ENCODE measurements at places on chromosomes 2 and 18.

DNA sequence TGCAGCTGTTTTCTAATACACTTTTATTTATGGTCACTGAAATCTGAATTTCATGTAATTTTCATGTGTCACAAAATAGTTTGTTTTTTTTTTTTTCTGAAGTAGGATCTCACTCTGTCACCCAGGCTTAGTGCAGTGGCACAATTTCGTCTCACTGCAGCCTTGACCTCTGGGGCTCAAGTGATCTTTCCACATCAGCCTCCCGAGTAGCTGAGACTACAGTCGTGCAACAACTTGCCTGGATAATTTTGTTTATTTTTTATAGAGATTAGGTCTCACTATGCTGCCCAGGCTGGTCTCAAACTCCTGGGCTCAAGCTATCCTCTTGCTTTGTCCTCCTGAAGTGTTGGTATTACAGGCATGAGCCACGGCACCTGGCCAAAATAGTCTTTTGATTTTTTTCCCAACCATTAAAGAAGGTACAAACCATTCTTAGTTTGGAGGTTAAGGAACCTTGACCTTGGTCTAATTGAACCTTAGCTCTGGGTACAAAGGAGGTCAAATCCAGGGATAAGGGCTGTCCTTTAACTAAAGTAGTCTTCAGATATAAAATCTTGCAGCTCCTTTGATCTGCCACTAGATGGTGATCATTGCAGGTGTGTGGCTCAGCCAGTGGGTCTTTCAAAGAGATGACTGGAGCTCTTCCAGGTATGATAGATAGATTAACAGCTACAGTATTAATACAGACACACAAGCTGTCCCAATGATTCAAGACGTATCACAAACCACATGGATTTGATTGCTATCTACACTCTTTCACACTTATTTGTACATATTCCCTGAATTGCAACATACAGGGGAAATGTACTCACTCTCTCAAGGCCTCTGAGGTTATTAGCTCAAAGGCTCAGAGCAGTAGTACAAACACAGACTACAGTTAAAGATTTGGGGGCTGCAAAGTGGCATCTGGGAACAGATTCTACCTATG lies 4.7 kb upstream of the KRCC1 start:
- DNase-seq: no peak

GRCh38 chr2:106139238-106139935 lies 54.7 kb downstream of the UXS1 start:
- no peak for DNase-seq

GRCh38 chr2:129024796-129025195 lies 706.1 kb upstream of the HS6ST1 start:
- no peak for DNase-seq

DNA sequence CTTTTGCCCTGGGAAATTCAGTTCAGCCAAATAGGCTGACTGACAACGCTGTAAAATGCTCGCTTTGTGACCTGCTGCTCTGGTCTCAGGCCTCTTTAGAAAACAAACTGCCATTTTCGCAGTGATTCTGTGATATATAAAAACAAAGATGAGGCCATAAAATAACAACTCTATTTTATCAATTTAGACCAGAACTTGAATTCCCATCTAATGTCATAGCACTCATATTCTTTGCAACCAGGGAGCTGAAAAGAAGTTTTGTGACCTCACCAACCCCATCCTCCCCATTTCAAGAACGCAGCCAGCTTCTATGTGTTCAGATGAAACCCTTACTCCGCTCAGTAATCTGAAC lies 40.3 kb downstream of the TCF4 start:
- no peak for DNase-seq

DNA sequence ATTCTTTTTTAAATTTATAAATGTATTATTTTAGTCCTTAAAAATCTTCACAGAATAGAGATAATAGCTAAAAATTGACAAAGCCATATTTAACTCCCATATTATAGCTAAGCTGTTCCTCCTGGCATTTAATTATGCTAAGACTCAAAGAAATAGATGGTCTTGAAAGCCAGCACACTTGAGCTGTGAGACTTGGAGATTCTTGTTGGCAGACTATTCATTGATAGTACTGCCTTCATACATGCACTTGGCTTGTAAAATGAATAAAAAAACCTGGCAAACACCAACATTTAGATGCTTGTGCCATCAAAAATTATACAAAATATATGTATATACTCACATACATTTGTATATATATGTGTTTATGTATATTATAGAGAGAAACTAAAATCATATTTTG lies 9.7 kb upstream of the LDAH start:
- DNase-seq: no peak

DNA sequence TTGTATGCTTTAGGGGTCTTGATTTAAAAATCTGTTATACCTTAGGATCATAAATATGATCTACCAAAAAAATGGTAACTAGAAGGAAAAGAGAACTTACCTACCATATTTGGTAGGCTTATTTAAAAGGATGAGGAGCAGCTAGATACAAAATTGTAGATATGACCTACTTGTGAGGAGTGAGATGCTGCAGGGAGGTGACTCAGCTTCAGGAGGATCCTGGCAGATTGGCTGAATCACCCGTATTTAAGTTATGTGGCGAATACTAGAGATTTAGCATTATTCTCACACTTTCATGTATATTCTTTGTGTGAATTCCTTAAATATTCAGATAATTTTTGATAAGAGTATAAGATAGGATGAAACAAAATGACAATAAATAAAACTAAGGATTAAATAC lies 657.3 kb upstream of the LINC00305 start:
- no peak for DNase-seq

GRCh38 chr2:151363709-151364108 lies 6.3 kb downstream of the TNFAIP6 start:
- DNase-seq: peak; percentile 64

GRCh38 chr2:44752761-44753160 lies 188.7 kb upstream of the SIX3 start:
- DNase-seq: no peak

DNA sequence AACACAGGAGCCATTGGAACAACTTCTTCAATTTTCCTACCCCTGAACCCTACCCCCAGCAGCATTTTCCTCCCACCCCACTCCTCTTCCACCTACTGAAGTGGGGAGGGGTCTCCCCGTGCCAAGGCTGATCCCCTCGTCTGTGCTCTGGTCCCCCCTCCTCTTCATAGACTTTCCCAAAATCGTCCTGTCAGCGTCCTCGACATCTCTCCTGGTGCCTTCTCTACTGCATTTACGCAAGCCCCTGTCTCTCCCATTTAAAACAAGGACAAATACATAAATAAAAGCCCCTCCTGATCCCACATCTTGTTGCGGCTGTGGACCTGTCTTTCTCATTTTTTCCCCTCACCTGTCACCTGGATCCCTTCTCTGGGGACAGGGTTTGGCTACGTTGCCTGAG lies 42.2 kb downstream of the EMX1 start:
- no peak for DNase-seq
